Renal cortical epithelial cell (primary cell): ENCODE measurements at places on chromosomes 12 and 14. TPM values are rescaled to one million over a fixed set of nuclear protein-coding genes. Genes with fewer than 3 reads are reported as not detected.
A peak's percentile ranks its signal among the peaks of the same experiment; 100 is the strongest.

DNA sequence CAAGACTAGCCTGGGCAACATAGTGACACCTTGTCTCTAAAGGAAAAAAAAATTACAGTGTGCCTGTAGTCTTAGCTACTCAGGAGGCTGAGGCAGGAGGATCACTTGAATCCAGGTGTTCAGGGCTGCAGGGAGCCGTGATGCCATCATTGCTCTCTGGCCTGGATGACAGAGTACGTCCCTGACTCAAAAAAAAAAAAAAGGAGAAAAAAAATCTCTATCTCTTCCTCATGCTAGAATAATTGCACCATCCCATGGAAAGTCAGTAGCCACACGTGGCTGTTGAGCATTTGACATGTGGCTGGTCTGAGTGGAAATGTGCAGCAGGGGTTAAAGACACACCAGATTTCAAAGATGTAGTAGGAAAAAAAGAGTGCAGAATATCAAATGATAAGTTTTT is 3.8 kb downstream of the RILPL1 start:
- no peak for DNase-seq

- no peak for DNase-seq
These were observed 11.1 kb upstream of the HECTD4 start for GRCh38 chr12:112393328-112393727.

DNA sequence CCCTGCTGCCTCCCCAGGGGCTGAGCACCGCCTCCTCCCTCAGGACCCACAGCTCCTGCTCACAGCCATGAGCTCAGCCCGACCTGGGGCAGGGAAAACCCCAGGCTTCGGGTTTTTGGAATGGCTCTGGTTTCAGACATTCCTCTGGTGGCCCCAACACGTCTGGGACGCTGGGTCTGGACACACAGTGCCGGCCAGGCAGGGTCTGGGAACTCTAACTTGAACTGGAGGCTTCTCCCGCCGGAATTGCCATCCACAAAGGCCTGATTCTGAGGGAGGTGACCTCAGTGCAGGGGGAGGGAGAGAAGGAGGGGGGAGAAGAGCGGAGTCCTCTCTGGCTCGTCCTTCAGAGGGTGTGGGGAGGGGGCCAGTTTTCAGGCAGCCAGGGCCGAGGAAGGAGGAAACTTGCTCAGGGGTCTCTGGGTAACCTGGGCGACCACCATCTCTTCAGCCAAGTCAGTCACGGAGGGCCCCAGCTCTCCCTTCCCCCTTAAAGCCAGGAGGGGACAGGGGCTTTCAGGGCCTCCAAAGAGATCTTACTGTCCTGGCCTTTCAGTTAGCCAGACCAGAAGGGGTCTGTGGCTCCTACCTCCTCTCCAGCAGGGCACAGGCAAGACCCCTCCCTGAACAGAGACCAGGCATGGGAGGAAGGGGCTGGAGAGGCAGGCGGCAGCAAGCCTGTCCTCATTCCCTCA is 19.4 kb downstream of the NCKAP5L start:
- DNase-seq: no peak

DNA sequence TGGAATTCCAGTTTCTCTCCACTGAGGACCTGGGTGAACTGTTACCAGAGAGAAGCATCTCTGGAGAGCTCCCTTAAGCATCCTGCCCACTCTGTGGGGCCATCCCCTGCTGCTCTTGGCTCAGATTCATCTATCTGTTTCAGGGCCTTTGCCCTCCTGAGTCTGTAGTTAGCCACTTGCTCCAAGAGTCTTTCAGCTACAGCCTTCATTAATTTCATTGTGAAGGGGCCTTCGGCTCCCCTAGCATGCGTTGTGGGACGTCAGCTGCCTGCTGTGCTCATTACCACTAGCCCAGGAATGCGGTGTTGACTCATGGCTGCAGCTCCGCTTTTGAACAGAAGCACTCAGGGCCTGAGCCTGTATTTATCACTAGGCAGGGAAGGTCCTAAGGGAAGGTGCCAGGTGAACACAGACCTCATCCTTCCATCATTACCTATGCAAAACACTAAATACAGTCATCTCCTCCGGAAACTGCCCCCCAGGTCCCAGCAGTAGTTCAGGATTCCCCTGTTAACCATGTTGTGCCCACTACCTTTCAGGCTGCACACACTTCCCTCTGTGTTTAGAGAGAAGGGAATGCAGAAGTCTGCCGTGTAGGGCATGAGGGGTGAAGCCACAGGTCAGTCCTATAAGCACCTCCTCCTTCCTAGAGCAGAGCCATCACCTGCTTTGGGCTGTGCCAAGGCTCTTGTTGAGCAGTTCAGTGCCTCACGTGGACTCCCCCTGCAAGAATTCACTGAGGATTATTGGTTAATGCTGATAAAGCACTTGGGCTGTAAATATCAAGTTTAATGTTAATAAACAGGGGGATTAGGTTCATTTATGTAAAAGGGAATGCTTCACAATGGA is 191.4 kb downstream of the CACNA1C start:
- DNase-seq: peak; percentile 62

- DNase-seq: no peak
These were observed 16.3 kb upstream of the HSP90AA1 start for GRCh38 chr14:102103062-102103695.

GRCh38 chr14:72523424-72524294 is 370.2 kb downstream of the DPF3 start:
- peak; percentile 18 for DNase-seq

- DNase-seq: no peak
These were observed 17.5 kb upstream of the BEGAIN start for GRCh38 chr14:100604709-100605108.

GRCh38 chr14:79965896-79966295 is 245.4 kb downstream of the DIO2 start:
- no peak for DNase-seq

DNA sequence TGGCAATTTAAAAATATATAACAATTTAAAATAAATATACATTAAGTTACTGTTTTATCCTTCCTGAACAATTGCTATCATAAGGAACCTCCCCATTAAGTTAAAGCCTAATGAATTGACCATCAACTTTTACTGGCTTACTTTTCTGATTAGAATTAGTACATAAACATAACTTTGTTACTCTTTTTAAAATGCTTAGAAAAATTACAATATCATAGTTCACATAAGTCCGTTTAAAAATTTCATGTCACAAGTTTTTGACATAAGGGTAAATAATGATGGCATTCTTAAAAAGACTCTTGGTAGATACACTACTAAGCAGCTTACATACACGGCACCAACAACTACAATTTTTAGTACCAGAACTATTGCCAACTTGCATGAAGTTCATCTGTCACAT is 1308.6 kb downstream of the FSCB start:
- no peak for DNase-seq

DNA sequence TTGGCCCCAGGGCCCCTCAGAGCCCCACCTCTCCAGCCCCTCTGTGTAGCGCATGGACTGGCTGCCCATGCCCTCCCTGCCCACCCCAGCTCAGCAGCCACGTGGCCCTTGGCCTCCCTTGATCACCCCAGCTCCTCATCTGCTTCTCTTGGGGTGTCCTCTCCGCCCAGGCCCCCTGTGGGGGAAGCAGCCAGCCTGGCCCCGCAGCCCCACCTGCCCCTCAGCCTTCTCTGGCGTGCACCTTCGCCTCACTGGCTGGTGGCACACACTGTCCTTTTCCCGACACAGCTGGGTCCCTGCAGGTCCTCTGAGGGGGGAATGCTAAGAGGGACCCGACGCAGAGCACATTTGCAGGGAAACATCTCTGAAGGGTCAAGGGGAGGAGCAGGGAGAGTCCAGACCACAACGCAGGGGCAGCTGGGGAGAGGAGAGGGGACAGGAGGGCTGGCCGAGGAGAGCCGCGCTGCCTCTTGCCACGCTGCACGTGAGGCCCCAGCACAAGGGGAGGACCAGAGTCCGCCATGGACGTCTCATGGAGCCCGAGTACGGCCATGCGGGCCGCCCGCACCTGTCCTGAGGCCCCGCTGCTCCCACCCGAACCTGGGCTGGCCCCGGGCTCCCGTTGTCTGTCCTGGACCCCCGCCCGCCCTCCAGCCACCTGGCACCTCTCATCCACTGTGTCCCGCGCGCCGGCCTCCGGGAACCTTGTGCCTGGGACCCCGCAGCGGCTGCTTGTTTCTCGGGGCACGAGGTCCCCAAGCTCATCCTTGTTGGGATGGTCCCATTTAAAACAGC is 36.1 kb downstream of the PACS2 start:
- DNase-seq: no peak

DNA sequence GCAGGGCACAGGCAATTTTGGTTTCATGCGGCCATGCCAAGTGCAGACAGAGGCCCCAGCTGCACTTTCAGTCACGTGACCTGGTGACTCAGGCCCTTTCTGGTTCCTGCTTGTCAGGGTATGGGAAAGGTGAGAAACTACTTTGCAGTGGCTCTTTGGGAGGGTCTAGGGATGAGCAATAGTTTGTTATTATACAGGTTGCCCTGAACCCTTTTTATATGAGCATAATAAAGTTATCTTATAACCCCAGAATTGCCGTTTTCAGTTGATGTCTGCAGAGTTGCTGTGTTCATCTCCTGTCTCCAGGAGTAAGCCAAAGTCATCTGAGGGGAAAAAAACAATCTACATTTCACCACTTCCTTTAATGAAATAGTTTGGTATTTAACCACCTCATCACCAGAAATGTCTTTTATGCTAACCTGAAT is 30.9 kb upstream of the EMP1 start:
- DNase-seq: peak; percentile 95

- DNase-seq: no peak
These were observed 464.9 kb downstream of the PRKD1 start for GRCh38 chr14:29462772-29463171.

DNA sequence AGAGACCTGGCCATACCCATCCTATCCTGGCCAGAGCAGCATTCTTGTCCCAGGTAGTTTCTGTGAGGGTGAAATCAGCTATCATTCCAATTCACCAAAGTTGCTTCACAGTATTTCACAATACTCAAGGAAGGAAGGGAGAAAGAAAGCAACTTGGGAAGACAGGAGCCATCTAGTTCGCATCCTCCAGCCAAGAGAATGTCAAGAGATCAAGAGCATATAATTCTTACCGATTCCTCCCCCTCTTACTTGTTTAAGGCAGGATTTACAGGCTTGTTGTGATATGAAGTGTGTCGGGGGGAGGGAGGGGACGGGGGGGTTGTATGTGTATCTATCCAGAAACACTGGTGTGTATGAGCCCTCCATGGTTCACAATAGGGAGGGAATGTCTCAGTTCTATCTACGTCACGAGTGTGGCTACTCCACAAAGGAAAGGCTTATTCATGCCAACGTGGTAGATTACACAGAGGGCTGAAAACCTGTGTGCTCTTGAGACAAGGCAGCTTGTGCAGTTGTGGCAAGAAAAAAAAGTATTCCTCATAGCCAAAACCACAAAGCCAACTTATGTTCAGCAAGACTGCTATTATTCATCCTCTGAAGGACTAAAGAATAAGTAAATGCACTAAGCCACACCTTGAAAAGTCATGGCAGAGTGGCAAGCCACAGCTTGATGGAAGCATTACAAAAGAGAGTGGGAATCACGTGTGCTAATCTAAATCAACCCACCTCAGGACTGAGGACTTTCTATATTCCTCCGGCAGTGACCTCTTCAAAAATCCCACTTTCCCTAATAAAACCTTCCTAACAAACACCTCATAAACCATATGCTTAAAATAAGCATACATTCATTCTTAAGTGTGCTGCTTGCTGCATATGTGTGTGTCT is 35.0 kb downstream of the CORO1C start:
- peak; percentile 99 for DNase-seq

DNA sequence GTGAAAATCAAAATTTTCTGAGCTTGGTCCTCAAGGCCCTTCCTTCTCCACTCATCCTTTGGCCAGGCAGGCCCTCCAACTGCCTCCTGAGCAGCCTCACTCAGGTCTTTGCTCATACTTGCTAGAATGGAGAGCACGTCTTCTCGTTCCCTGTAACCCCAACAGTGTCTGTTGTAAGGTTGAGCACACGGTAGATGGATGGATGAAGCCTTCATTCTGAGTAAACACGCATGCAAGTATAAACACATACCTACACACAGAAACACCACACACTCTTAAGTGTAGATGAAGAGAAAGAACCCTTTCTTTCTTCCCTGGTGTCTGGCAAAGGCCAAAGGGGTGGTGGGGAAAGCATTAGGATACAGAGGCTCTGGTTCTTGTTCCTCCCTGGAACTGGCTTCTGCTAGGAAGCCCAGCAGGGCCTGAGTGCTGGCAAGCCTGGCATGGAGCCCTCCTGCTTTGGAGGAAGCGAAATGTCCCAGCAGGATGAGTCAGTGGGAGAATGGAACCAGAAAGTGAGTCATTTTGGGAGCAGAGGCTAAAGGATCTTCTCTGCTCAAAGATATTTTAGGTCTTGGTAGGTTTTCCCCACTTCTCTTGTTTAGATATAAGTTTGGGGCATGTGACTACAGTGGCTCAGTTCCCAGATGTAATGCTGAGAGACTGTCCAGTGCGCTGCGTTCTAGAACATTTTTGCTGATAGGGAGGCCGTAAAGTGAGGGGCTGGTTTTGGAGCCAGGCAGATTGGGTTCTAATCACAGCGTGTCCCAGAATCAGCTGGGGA is 127.4 kb downstream of the CACNA1C start:
- DNase-seq: peak; percentile 74

- DNase-seq: peak; percentile 55
These were observed 39.9 kb downstream of the DNAI7 start for GRCh38 chr12:25155022-25155576.

GRCh38 chr12:27615331-27615891 is 80.8 kb upstream of the REP15 start:
- DNase-seq: peak; percentile 58

DNA sequence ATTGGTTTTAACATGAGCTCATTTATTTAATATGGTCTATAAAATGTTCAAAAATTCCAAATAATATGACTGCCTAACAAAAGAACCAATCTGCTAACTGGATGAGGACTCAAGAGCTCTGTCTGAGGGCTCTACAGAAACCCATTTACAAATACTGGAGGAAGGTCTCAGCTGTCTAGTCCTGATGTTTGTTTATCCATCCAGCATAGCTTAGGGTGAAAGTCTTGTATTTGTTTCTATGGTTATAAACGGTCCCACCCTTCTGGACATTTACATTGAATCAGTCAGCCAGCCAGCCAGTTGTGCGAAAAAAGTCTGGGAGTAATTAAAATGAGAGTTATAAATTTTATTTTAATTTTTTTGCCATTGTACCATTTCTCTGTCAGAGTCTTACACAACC is 220.7 kb downstream of the BMP4 start:
- DNase-seq: no peak

GRCh38 chr14:54674046-54674741 is 107.3 kb downstream of the SAMD4A start:
- DNase-seq: no peak

Gene GPR162
- 3.8 TPM in 1 of 2 replicates, not detected in the other for total RNA-seq

Gene SERPINA5
- 0.35 and 15.5 TPM in 2 replicates for total RNA-seq

Gene AKAP5
- 4.7 and 16.3 TPM in 2 replicates for total RNA-seq

Gene SLC6A13
- 1.0 and 2.9 TPM in 2 replicates for total RNA-seq

Gene LRRC10
- not detected in 2 replicates for total RNA-seq

Gene ANKS1B
- total RNA-seq: 5.6 and 6.9 TPM in 2 replicates

Gene FAR2
- 1.6 and 17.0 TPM in 2 replicates for total RNA-seq

Gene PDZRN4
- total RNA-seq: 0.17 and 0.25 TPM in 2 replicates

Gene GPR132
- 0.30 and 2.1 TPM in 2 replicates for total RNA-seq

Gene PRH2
- not detected in 2 replicates for total RNA-seq
